ENCODE measurements at places on chromosomes 5 and 9. TPM values are rescaled to one million over a fixed set of nuclear protein-coding genes. Genes with fewer than 3 reads are reported as not detected.

PDE8B gene
- 0.26 TPM for total RNA-seq

DNA sequence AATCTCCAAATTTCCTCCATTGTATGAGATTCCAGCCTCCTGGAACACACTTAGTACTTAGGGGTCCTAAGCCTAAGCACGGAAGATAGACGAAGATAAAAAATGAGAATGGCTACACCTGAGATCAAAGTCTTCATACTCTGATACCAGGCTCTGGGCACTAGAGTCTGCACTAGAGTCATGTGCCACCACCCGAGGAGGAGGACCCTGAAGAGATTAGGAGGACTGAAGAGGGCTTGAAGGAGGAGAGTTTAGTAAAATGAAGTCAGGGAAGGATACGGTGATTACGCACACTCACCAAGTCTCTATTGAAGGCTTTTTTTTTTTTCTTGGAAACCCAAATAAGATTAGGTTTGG lies 573 bp upstream of the SPATA24 start:
- no peaks in the 10 kb centered on the region for H3K27me3 ChIP-seq
- H3K4me1 ChIP-seq: peaks cover 6% of the 10 kb centered on the region
- H3K27ac ChIP-seq: peak overlapping the region; percentile 98
- no peak for DNase-seq
- H3K36me3 ChIP-seq: no peaks in the 10 kb centered on the region

OR1J2 gene
- total RNA-seq: 0.33 TPM

C9orf153 gene
- 0.51 TPM for total RNA-seq

DNA sequence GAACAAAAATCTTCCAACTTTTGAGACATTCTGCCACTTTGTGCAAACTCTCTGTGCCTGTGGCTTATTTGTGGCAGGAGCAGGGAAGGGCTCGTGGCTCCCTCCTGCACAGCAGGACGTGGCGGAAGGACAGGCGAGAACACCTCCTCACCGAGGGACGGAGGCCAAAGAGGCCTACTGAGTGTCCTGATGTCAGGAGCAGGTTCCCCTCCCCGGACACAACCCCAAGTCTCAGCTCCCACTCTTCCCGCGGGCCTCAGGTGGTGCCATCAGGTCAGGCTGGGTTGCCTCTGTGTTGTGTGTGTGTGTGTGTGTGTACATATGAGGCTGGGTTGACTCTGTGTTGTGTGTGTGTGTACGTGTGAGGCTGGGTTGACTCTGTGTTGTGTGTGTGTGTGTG lies 136.8 kb upstream of the LPCAT1 start:
- peaks cover 7% of the 10 kb centered on the region for H3K27me3 ChIP-seq
- H3K4me3 ChIP-seq: no peak overlapping the region
- no peaks in the 10 kb centered on the region for H3K36me3 ChIP-seq
- H3K27ac ChIP-seq: no peak overlapping the region

- no peaks in the 10 kb centered on the region for H3K4me1 ChIP-seq
- peak; percentile 87 for DNase-seq
- H3K27me3 ChIP-seq: no peaks in the 10 kb centered on the region
- H3K36me3 ChIP-seq: no peaks in the 10 kb centered on the region
- H3K4me3 ChIP-seq: no peak overlapping the region
- peak overlapping the region; percentile 23 for H3K27ac ChIP-seq
Observed at GRCh38 chr5:180173875-180174586, 35.0 kb downstream of the RASGEF1C start.

FOXD4L4 gene
- 0.26 TPM for total RNA-seq

- no peak overlapping the region for H3K4me3 ChIP-seq
- no peak for DNase-seq
- H3K4me1 ChIP-seq: peaks cover 12% of the 10 kb centered on the region
- H3K36me3 ChIP-seq: no peaks in the 10 kb centered on the region
- H3K27me3 ChIP-seq: peaks cover 3% of the 10 kb centered on the region
- H3K27ac ChIP-seq: no peak overlapping the region
Observed at GRCh38 chr9:121640076-121640475, 11.4 kb upstream of the DAB2IP start.

DNA sequence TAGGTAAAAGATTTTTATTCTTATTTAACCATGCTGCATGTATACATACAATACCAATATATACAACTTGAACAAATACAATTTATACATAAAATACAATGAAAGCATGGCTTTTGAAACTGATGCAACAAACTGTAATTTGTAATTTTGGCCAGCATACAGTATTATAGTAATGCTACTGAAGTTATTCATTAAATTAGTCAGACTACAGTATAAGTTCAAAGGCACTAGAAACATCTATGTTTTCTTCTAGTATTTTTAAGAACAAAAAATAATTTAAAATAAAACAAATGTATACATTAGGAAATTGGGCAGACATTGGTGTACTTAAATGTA lies 18.8 kb downstream of the IL4 start:
- no peak overlapping the region for H3K27ac ChIP-seq
- H3K4me1 ChIP-seq: no peaks in the 10 kb centered on the region
- no peaks in the 10 kb centered on the region for H3K36me3 ChIP-seq
- H3K4me3 ChIP-seq: no peak overlapping the region

DNA sequence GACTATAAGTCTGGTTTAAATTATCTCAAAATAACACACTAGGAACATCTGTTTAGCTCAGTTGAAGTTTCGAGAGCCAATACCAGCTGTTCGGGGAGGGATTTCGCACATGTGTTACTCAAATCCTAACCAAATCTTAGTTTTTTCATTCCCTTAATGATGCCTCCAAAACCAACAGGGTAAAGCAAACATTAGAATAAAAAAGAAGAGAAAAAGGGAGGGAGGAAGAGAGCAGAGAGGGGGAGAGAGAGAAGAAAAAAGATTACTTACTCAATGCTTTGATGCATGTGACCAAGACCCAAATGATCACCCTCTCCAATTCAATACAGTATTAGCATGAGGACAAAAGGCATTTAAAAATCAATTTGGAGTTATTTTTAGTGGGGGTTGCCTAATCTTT lies 86.0 kb upstream of the NR5A1 start:
- no peaks in the 10 kb centered on the region for H3K36me3 ChIP-seq
- no peak overlapping the region for H3K27ac ChIP-seq
- no peaks in the 10 kb centered on the region for H3K4me1 ChIP-seq
- no peak for DNase-seq
- no peak overlapping the region for H3K4me3 ChIP-seq

GRCh38 chr9:21611891-21612290 lies 129.8 kb upstream of the IFNE start:
- DNase-seq: peak; percentile 55
- H3K27ac ChIP-seq: no peak overlapping the region

GRCh38 chr5:116764941-116765340 lies 190.3 kb upstream of the SEMA6A start:
- DNase-seq: no peak
- H3K4me3 ChIP-seq: no peak overlapping the region
- no peak overlapping the region for H3K27ac ChIP-seq
- H3K27me3 ChIP-seq: no peaks in the 10 kb centered on the region
- no peaks in the 10 kb centered on the region for H3K4me1 ChIP-seq
- no peaks in the 10 kb centered on the region for H3K36me3 ChIP-seq

GRCh38 chr5:124878583-124879342 lies 132.3 kb upstream of the ZNF608 start:
- H3K36me3 ChIP-seq: no peaks in the 10 kb centered on the region
- no peak overlapping the region for H3K4me3 ChIP-seq
- no peaks in the 10 kb centered on the region for H3K27me3 ChIP-seq
- DNase-seq: no peak

DNA sequence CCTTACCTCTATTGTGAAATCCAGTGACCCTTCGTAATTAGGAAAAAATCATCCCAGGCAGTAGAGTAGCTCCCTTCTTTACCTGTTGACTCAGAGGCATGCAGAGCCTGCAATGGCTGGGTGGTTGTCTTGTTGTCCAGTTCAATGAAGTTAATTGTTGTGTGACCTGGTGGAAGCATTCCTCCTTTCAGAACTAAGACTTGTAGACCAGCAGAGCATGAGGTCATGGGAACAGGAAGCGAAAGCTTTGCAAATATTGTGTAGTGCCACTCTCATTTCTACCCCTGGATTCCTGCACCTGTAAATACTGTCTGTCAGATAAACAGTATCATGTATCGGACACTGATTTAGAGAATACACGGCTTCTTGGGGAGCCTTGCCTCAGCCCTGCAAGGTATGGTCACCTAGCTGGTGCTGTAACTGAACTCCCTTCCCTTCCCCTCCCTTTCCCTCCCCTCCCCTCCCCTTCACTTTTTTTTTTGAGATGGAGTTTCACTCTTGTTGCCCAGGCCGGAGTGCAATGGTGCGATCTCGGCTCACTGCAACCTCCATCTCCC lies 5.7 kb upstream of the PRXL2C start:
- no peaks in the 10 kb centered on the region for H3K4me1 ChIP-seq
- H3K36me3 ChIP-seq: no peaks in the 10 kb centered on the region
- no peaks in the 10 kb centered on the region for H3K27me3 ChIP-seq
- no peak for DNase-seq

CTNNAL1 gene
- 68.4 TPM for total RNA-seq

BTNL9 gene
- total RNA-seq: not detected

AGTPBP1 gene
- total RNA-seq: 10.7 TPM

- peak overlapping the region; percentile 89 for H3K4me3 ChIP-seq
- peaks cover 14% of the 10 kb centered on the region for H3K4me1 ChIP-seq
- H3K36me3 ChIP-seq: peaks cover 26% of the 10 kb centered on the region
- H3K27ac ChIP-seq: peak overlapping the region; percentile 79
- H3K27me3 ChIP-seq: no peaks in the 10 kb centered on the region
- peak; percentile 19 for DNase-seq
Observed at GRCh38 chr9:136726631-136727191, 14.3 kb downstream of the DIPK1B start.

PCDHAC2 gene
- 2.6 TPM for total RNA-seq

DNA sequence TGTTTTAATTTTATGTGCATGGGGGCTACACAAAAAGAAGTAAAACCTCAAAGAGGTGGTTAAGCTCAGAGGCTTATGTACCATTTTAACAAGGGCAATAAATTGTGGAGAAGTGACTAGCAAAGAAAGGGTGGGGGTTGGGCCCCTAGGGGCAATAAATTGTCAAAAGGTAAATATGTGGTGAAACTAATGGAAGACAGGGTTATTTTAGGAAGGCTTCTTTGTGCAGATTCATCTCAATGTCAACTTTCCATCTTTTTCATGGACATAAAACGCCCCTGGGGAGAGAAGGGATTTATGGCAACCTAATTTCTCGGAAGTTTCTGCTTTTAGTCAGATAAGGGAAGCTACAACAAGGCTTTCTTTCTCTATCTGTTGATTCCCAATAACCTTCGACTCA lies 42.5 kb upstream of the GOLM1 start:
- no peaks in the 10 kb centered on the region for H3K36me3 ChIP-seq
- no peak overlapping the region for H3K27ac ChIP-seq
- no peak overlapping the region for H3K4me3 ChIP-seq
- H3K27me3 ChIP-seq: no peaks in the 10 kb centered on the region

- peaks cover 8% of the 10 kb centered on the region for H3K27me3 ChIP-seq
- H3K4me1 ChIP-seq: no peaks in the 10 kb centered on the region
- no peak overlapping the region for H3K27ac ChIP-seq
- H3K36me3 ChIP-seq: no peaks in the 10 kb centered on the region
- DNase-seq: peak; percentile 82
Observed at GRCh38 chr5:141779503-141779973, 97.5 kb upstream of the ARAP3 start.

DNA sequence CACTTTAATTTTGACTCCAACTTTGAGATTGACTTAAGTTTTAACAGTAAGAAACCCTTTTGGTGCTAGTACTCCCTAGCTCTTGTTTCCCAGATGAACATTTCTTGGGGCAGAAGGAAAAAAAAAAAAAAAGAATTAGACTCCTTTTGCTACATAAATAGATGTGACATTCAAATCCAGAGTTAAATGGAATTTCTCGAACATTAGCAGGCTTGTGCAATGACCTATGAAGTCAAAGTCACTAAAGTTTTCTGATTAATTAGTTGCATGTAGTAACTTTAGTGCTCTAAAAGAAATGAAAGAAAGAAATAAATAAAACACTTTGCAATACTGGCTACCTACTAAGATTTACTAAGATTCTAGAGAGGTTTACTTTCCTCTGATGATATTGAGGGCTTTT lies 106.8 kb downstream of the TMEM174 start:
- H3K27ac ChIP-seq: no peak overlapping the region
- peaks cover 18% of the 10 kb centered on the region for H3K27me3 ChIP-seq
- H3K36me3 ChIP-seq: no peaks in the 10 kb centered on the region
- DNase-seq: no peak
- no peaks in the 10 kb centered on the region for H3K4me1 ChIP-seq

DNA sequence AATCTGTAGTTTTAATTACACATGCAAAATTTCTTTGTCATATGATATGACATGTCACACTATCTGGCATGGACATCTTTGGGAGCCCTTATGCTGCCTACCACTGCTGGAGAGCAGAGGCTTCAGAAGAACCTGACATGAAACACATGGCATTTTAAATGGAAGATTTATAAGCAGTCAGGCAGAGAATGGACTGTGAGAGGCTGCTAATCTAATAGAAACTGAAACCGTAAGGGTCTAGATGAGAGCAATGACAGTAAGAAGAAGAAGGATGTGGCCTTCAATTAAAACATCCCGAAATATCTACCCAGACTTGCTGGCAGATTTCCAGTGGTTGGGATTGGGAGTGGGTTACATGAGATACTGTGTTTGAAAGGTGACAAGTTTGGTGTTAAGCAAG lies 149.8 kb downstream of the MACIR start:
- H3K36me3 ChIP-seq: no peaks in the 10 kb centered on the region
- no peak overlapping the region for H3K27ac ChIP-seq
- H3K4me3 ChIP-seq: no peak overlapping the region
- H3K27me3 ChIP-seq: no peaks in the 10 kb centered on the region
- no peak for DNase-seq

SPATA31C1 gene
- total RNA-seq: not detected

DNA sequence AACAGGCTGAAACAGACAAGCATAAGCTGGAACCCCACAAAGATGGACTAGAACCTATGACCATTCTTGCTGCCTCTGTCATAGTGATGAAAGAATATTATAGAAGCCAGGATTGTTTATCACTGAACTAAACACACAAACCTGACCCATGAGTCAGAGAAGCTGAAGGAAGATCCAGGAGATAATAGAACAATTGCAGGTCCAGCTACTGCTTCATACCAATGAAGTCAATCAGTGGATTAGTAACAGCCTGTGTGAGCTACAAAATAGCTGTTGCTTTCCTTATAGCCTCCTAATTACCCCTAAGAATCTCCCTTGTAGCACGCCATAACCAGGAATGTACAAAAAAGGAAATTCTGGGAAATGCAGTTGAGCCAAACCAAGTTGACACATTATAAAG lies 459.9 kb upstream of the ZNF462 start:
- no peaks in the 10 kb centered on the region for H3K27me3 ChIP-seq
- H3K36me3 ChIP-seq: no peaks in the 10 kb centered on the region
- H3K27ac ChIP-seq: no peak overlapping the region
- H3K4me3 ChIP-seq: no peak overlapping the region
- peak; percentile 74 for DNase-seq

C5orf58 gene
- total RNA-seq: not detected

DNA sequence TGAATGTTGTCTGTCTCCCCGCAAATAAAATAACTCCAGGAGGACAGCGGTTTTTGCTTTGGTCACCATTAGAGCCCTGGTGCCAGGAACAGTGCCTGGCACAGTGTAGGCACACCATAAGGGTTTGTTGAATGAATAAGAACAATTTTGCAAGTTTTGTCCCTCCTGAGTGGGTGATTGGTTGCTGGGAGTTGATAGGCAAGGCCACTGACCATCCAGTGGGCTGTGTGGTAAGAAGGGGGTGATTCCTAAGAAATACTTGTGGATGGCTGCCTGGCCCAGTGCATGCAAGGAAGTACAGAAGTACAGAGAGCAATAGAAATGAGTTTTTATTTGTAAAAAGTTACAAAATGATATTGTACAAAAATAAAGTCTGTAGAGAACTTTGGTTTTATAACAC lies 27.5 kb downstream of the GDNF start:
- H3K4me1 ChIP-seq: no peaks in the 10 kb centered on the region
- no peaks in the 10 kb centered on the region for H3K27me3 ChIP-seq
- no peak overlapping the region for H3K27ac ChIP-seq
- no peak overlapping the region for H3K4me3 ChIP-seq
- H3K36me3 ChIP-seq: no peaks in the 10 kb centered on the region
- DNase-seq: peak; percentile 42
